Stimulated activated CD4-positive, alpha-beta T cell treated with anti-CD3 and anti-CD28 coated beads, Interleukin-1b, Interleukin-23, amount 100 ng/mL, for 24 hours (primary cell): ENCODE measurements at places on chromosomes 2 and 18.

DNA sequence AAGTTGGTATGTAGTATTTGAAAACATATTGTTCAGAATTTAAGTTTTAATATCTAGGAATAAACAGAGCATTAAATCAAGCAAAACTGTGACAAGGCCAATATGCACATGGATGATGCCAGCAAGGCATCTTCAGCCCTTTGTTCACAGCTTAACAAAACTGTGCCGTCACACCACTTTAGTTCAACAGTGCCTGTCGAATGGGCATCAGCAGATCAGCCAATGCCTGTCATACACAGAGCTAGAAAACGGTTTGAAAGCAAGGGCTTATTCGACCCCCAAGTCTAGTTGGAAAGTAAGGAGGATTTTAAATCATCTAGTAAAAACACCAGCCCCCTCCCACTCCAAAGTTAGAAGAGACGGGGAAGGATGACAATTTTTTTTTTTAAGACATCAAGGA lies 16.7 kb downstream of the ZEB2 start:
- DNase-seq: no peak

DNA sequence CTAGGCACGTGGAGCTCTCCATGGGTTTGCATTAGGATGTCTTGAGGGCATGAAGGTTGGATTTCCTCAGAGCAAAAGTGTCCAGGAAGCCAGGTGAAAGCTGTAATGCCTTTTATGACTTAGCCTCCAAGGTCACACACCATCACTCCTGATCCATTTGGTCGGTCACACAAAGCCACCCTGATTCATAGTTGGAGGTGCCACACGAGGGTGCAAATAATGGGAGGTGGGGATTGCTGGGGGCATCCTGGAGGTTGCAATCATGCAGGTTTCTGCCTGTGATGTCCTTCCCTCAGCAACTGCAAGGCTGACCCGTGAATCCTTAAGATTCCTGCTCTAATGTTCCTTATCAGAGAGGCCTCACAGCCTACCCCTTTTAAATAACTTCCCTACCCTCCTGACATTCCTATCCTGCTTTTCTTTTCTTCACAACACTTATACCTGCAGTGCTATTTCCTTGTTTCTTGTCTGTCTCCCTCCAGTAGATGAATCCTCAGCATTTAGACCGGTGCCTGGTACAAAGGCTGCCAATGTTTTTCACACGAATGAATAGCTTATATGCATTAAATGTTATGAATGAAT lies 97.1 kb downstream of the LIPG start:
- no peak for DNase-seq

DNA sequence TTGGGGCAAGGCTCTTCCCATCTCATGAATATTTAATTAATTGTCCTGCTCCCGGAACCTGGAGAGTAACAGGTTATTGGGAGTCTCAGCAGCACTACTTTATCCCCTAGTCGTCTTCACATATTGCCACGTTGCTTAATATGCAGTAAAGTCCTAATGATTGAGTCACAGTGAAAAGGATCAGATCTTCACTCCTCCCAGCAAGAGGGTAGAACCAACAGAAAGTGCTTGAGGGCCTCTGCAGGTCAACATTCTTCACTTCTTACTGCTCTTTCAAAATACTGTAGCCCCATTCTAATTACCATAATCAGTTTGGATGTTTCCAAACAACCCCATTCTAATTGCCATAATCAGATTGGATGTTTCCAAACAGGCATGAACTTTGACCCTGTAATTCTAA lies 801.0 kb downstream of the LRRTM4 start:
- no peak for DNase-seq

DNA sequence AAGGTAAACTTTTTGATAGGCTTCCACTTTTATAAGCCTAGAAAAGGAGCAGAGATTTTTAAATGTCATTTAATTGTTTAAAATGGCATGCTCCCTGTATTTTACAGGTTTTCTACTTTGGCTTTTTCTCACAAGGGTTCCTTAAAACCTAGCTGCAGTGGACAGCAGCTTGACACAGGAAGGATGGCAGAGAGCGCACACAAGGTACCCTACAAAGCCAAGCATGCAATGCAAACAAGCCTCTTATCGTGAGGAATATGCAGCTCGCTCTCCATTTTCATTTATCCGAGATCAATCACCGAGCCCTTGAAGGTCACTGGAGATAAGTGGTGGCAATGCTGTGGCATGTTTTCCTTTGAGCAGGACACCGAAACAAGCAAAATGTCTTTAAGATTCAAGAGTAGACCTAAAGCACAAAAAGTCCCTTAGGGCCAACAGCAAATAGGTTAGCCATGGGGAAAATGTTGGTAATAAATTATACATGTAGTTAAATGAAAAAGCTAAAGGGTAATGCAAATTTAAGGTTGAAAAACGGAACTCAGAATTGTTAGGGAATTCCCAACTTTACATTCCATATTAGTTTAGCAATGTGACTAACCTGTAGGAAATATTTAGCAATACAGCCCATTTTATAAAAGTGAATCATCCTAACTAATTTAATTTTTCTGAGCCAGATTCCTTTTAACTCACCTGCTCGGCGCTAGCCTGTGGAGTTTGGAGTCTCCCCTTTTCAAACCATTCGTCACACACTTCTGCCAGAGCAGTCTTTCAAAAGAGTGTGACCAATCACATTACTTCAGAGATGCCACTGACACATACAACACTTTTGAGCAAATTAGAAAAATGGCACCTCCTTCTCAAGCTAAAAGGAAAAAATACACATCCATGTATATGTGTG lies 337.9 kb upstream of the PKDCC start:
- no peak for DNase-seq

- DNase-seq: no peak
These were observed 226.3 kb downstream of the ATAD2B start for GRCh38 chr2:23700627-23701026.

- DNase-seq: no peak
These were observed 22.7 kb upstream of the PKDCC start for GRCh38 chr2:42025151-42025582.

- DNase-seq: no peak
These were observed 558.3 kb downstream of the KCNJ3 start for GRCh38 chr2:155256803-155257202.

DNA sequence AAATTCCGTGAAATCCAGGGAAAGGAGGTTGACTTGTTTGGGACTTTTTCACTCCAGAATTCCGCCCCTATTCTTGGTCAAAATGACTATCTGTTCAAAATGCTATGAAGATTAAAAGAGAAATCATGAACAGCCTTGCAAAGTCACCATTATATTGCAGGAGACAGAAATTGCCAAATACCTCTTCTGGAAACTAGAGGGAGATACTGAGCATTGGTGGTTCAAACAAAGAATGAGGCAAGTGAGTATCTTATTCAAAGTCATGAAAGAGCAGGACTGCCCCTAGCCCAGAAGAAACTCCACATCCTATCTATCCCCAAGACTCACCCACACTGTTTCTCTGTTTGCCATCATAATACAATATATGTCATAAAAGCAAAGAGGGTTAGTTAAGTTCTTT lies 862.3 kb upstream of the POU3F3 start:
- DNase-seq: no peak

DNA sequence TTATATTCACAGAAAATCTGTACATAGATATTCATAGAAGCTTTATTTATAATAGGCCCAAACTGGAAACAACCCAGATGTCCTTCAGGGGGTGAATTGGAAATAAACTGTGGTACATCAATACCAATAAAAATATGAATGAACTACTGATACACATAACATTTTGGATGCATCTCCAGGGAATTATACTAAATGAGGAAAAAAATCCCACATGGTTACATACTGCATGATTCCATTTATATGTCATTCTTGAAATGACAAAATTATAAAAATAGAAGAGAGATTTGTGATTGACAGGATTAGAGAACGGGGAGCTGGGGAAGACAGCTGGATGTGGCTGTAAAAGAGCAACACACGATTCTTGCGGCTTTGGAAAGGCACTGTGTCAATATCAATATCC lies 435.0 kb downstream of the TMEM182 start:
- no peak for DNase-seq

GRCh38 chr2:168089200-168089599 lies 158.2 kb downstream of the STK39 start:
- no peak for DNase-seq

- DNase-seq: no peak
These were observed 20.6 kb downstream of the TMEM87B start for GRCh38 chr2:112075490-112076260.

DNA sequence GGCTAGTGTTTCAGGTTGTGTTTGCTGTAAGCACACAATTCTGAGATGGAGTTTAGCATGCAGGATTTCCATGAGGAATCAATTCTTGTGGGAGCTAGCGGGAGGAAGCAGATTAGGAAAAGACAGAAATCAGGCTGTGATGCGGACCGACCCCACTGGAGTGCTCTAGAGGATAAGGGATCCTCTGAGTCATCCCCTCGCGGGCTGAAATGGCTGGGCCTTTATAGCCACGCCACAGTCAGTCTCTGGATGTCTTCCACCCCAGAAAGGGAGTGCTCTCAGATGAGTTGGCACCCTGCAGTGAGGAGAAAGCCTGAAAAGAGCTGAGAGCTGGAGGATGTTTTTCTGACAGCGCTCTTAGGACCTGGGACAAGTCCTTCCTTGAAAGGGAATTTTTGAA lies 102.4 kb downstream of the GALNT3 start:
- DNase-seq: no peak

- no peak for DNase-seq
These were observed 83.4 kb downstream of the ZFP36L2 start for GRCh38 chr2:43142921-43143438.

DNA sequence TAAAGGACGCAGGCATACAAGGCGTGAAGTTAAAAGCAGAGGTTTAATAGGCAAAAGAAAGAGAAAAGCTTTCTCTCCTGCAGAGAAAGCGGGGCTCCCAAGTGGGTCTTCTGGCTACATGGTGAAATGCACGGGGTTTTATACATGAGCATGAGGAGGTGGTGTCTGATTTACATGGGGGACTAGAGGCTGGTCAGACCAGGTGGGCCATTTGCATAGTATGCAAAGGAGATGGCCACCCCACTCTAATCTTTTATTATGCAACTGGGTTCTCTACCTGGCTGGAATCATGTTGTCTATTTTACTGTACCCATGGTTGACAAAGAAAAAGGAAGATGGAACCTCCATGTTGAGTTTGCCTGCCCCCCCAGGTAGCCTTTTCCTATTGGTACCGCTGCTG lies 356.2 kb downstream of the KCNJ3 start:
- DNase-seq: no peak

DNA sequence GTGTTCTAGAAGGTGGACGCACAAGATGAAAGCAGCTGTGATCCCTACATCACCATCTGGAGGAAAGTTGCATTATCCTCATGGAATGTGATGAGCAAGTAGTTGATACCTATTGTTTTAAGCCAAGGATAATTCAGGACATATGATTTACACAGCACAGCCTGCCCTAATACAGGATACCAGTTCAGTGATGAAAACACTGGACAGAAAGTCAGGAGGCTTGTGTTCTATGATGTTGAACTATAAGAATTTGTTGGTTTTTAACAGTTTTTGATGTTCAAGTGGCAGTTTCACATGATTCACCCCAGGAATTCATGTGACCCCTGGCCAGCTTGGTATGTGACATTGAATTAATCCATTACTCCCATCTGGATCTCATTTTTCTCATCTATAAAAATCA lies 6.2 kb upstream of the CHST10 start:
- no peak for DNase-seq
